ENCODE measurements at places on chromosomes 4 and X.
A peak's percentile ranks its signal among the peaks of the same experiment; 100 is the strongest.

GRCh38 chrX:97155816-97156215 is 272.1 kb downstream of the RPA4 start:
- no peak for DNase-seq

DNA sequence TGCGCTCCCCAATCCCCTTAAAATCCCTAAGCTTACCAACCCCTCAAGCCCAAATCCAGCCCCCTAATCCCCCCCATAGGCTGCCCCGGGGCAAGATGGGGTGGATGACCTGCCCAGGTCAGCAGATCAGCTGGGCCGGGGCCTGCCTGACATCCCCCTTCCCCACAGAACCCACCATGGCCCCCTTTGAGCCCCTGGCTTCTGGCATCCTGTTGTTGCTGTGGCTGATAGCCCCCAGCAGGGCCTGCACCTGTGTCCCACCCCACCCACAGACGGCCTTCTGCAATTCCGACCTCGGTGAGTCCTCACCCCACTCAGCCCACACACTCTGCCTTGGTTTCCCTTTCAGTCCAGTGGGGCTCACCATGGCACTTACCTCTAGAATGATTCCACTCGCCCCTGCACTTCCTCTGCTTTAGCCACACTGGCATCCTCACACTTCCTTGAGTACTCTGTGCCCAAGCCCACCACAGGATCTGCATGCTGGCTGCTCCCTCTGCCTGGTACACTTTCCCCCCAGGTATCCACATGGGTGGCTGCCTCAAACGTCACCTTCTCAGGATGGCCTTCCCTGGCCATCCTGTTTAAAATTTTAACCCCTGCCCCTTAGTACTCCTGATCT is 1.1 kb downstream of the TIMP1 start:
- no peak for DNase-seq

- DNase-seq = no peak
Measured at GRCh38 chrX:12239356-12240082, 101.2 kb downstream of the FRMPD4 start.

GRCh38 chr4:47118192-47118929 is 87.0 kb downstream of the GABRB1 start:
- DNase-seq = no peak

DNA sequence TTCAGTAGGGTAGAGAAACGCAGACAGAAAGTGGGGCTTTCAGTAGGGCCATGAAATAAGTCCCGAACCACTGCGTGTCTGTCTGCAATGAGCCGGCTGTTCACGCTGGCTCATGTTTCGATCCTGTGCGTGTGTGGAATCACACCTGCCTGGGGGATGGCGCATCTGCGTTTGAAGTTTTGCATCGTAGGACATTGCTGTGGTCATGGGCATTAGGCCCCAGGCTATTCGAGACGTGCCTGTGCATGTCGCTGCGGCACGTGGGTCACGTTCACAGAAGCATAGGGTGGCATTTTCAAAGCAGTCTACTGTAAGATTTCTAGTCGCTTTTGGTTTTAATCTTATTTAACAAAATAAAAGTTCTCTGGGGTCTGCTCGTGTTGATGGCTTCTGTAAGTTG is 25.5 kb upstream of the HGFAC start:
- no peak for DNase-seq

DNA sequence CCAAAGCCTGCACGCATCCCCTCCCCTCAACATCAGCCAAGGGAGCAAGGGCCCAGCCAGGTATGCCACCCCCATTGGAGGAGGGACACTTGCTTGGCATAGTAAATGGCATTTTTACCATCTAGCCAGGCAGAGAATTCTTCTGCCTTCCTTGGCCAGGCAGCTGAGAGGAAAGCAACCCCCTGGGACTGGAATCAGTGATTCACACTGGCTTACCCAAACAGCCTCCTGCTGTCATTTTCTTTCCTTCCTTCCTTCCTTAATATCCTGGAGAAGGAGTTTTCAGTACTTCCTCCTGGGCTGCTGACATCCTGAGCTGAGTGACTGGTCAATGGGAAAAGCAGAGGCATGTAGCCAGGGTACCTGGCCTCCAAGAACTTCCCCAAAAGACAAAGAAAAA is 28.6 kb upstream of the KIAA1210 start:
- DNase-seq = no peak

DNA sequence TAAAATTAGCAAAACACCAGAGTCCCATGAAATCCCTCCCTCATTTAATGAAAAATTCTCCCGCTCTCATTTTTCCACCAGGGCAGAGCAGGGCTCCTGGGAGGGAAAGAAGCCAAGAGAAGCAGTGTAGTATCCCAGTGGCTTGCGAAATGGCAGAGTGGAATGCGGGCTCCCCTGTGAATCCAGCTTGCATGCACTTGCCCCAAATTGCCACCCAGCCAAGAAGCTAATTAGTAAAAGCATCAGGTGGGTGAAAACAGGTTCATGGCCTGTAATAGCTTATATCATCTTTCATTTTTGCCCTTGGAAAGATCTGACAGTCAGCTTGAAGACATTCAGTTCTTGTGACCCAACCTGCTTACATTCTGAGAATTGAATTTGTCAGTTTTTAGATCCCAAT is 10.1 kb downstream of the AMOT start:
- DNase-seq = no peak

DNA sequence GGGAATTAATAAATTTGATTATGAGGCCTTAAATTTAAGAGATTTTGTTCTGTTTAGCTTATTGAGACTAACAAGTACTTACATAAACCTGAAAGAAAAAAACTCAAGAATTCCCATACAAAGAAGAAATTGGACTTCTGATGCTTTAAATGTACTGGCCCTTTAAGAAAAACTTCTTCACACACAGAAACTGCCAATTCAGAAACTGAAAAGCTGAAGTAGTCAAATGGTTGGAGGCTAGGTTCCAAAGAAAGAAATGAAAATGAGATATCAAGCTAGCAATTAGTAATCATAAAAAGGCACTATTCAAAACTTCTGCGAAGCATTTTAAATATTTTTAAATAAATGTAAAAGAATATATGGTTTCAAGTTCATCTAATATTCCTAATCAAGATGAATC is 151.3 kb downstream of the THOC2 start:
- DNase-seq = no peak

GRCh38 chrX:65720381-65720964 is 53.0 kb downstream of the MSN start:
- no peak for DNase-seq

DNA sequence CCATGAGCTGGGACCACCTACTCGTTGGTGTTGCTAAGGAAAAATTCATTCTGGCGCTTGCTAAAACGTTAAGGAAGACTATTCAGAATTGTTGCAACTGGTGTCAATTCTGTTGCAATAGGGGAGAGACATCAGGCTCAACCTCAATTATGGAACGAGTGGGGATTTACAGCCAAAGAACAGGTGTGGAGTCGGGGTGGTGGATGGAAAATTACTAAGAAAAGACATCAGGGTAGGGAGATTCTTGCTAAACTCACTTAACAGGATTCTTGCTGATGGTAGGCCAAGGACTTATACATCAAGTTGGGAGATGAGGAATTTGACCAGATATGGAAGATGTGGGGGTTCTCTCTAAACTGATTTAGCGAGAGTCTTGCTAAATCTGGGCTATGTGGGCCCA is 139.7 kb downstream of the TENM3 start:
- DNase-seq = no peak

DNA sequence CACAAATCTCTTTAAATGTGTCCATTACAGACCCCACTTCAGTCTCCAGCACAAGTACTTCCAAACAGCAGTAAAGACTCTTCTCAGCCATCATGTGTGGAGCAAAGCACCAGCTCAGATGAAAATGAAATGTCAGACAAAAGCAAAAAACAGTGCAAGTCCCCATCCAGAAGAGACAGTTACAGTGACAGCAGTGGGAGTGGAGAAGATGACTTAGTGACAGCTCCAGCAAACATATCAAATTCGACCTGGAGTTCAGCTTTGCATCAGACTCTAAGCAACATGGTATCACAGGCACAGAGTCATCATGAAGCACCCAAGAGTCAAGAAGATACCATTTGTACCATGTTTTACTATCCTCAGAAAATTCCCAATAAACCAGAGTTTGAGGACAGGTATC is 78.0 kb downstream of the SLC10A6 start:
- DNase-seq = no peak

- no peak for DNase-seq
Measured at GRCh38 chr4:40040908-40041307, 15.7 kb upstream of the N4BP2 start.

DNA sequence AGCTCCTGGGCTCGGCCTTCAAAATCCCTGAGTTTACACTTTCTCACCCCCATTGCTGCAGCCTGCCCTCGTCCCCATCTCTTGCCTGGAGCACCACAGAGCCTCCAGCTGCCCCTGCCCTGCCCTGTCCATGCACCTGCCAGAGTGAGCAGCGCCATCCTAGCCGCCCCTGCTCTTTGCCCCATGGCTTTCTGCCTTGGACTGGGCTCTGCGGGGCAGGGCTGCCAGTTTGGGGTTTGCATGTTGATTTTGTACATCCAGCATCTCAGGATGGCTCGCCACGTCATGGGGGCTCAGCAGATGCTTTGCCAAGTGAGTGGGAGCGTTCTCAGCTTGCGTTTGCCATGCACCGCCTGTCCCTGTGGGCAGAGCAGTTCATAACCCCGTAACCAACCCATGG is 67.1 kb upstream of the HGFAC start:
- no peak for DNase-seq

DNA sequence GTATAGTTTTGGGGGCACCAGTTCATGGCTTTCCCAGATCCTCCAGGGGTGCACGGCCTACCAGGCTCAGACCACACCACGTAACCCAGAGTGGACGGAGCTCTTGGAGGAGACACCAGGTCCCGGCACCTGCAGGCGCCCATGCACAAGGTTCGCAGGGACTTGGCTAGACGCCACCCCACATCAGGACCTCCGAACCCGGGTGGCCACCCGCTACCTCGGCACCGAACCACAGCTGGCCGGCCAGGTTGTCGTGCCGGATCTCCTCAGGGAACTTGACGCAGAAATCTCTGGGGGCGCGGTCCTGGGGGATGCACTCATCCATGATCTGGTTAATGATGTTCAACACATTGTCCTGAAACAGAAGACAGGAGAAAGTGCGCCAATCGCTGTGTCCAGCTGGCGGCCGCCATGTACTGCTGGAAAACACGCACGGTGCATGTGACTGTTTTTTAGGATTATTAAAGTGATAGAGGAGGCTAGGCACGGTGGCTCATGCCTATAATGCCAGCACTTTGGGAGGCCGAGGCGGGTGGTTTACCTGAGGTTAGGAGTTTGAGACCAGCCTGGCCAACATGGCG is 77.1 kb downstream of the ZFYVE28 start:
- no peak for DNase-seq

DNA sequence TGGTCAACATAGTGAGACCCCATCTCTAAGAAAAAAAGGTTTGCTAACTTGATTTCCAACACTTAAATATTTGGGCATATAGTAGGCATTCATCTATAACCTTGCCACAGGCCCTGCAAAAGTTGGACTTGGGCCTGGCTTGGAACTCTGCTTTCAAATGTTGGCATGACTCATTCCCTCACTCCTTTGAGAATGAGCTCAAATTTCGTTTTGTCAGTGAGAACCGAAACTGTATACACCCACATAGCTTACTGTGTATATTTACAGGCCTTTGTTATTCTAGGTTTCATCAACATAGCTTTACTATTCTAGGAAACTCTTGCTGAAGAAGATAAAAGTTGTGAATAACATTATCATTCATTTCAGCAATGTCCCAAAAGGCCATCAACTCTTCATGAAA is 88.7 kb upstream of the ELOVL6 start:
- DNase-seq = peak; percentile 60

- DNase-seq = peak; percentile 80
Measured at GRCh38 chr4:99711657-99712056, 54.0 kb upstream of the C4orf54 start.

- DNase-seq = no peak
Measured at GRCh38 chr4:38210396-38211114, 250.4 kb downstream of the PTTG2 start.

DNA sequence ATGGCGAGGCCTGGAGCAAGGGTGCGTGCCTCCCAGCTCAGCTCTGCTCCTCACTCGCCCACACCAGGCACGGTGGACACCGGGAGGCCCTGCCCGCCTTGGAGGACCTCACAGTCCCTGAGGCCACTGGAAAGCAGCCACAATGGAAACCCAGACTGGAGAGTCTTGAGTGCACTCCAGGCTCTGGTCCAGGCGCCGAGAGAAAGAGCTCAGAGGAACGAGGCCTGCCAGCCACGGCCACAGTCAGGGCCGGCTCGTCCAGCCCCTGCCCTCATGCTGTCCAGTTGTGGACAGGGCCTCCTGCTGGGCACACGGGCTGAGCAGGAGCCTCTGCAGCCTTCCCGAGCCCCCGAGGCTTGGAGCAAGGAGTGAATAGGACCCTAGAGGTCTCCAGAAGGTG is 53.3 kb upstream of the GRPEL1 start:
- DNase-seq = no peak

All from foreskin keratinocyte (primary cell).